Vagina (tissue), 2 donors: ENCODE measurements at places on chromosomes 16 and 17. TPM values are rescaled to one million over a fixed set of nuclear protein-coding genes. Genes with fewer than 3 reads are reported as not detected.

DUSP3 gene
- 43.5 TPM for total RNA-seq

DNA sequence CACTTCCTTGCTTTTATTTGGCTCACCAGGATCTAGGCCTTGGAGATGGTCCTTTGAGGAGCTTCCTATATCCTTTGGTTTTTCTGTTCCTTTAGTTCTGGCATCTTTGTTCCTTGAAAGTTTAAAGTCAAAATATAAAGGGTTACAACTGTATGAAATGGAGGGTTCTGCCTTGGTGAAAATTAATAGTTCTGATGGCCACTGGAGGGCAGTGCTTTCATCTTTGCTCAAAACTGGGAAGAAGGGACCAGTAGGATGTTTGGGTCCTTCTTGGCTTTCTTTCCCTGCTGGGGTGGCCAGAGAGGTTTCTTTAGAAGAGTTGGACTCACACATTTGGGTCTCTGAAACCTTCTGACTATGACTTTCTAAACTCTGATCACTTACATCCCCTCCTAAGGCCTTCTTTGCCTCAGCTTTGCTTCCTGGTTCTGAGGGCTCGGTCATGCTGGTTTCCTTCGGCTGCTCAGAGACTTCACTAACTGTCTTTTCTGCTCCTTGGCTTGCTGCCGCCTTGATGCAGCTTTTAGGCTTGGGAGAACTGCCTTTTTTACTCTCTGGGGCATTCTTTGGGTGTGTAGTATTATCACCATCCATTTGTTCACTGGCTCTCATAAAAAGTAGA, 10.9 kb upstream of the ITGA2B start:
- H3K4me1 ChIP-seq: no peaks in the 10 kb centered on the region
- no peaks in the 10 kb centered on the region for H3K36me3 ChIP-seq
- no peaks in the 10 kb centered on the region for H3K27me3 ChIP-seq
- DNase-seq: no peak
- H3K27ac ChIP-seq: no peak overlapping the region

- no peaks in the 10 kb centered on the region for H3K36me3 ChIP-seq
- no peak for DNase-seq
- H3K27me3 ChIP-seq: no peaks in the 10 kb centered on the region
- H3K4me3 ChIP-seq: no peak overlapping the region
Observed at GRCh38 chr16:22890976-22891375, 77.0 kb downstream of the HS3ST2 start.

- no peaks in the 10 kb centered on the region for H3K4me1 ChIP-seq
- no peaks in the 10 kb centered on the region for H3K36me3 ChIP-seq
- H3K27me3 ChIP-seq: no peaks in the 10 kb centered on the region
- H3K4me3 ChIP-seq: no peak overlapping the region
- no peak overlapping the region for H3K27ac ChIP-seq
- no peak for DNase-seq
Observed at GRCh38 chr17:65674246-65675045, 113.0 kb upstream of the AXIN2 start.

TP53TG3C gene
- total RNA-seq: not detected

GRCh38 chr16:9885467-9885866, 296.8 kb downstream of the GRIN2A start:
- H3K27ac ChIP-seq: no peak overlapping the region
- no peaks in the 10 kb centered on the region for H3K4me1 ChIP-seq
- DNase-seq: no peak
- H3K27me3 ChIP-seq: no peaks in the 10 kb centered on the region
- no peaks in the 10 kb centered on the region for H3K36me3 ChIP-seq

EZH1 gene
- 73.7 TPM for total RNA-seq

GRCh38 chr17:79966681-79967080, 69.0 kb downstream of the TBC1D16 start:
- H3K27me3 ChIP-seq: no peaks in the 10 kb centered on the region
- no peak overlapping the region for H3K27ac ChIP-seq
- no peak for DNase-seq
- no peaks in the 10 kb centered on the region for H3K36me3 ChIP-seq
- no peaks in the 10 kb centered on the region for H3K4me1 ChIP-seq

GRCh38 chr16:5615868-5616642, 518.5 kb upstream of the EEF2KMT start:
- no peaks in the 10 kb centered on the region for H3K36me3 ChIP-seq
- no peaks in the 10 kb centered on the region for H3K27me3 ChIP-seq
- no peak for DNase-seq
- H3K4me3 ChIP-seq: no peak overlapping the region
- H3K27ac ChIP-seq: peak overlapping the region; percentile 27
